ENCODE measurements at places on chromosomes 7 and 10.

DNA sequence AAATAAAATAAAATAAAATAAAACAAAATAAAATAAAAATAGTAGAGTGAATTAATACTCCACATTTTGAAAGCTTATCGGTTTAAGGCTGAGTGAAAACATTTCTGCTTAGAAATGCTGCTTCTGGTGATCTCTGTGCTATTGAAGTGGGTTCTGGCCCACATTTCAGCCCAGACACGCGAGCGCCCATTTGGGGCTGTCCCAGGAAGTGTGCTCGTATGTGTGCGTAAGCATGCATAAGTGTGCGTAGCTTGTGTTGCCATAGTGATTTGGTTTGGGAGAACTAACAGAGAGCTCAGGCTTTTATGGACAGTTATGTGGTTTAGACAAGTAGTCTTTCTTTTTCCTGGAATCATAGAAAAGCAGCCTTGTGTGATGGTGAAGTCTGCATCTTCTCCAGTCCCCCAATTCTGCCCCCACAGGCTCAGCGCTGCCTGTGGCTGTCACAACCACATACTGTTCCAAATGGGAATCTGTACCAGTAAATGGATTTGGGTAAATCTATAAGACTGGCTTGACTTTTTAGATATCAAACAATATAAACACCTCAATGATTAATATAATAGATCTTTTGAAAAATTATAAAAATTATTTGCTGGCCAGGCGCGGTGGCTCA, 29.8 kb upstream of the PURB start:
- DNase-seq, result peak; percentile 78

DNA sequence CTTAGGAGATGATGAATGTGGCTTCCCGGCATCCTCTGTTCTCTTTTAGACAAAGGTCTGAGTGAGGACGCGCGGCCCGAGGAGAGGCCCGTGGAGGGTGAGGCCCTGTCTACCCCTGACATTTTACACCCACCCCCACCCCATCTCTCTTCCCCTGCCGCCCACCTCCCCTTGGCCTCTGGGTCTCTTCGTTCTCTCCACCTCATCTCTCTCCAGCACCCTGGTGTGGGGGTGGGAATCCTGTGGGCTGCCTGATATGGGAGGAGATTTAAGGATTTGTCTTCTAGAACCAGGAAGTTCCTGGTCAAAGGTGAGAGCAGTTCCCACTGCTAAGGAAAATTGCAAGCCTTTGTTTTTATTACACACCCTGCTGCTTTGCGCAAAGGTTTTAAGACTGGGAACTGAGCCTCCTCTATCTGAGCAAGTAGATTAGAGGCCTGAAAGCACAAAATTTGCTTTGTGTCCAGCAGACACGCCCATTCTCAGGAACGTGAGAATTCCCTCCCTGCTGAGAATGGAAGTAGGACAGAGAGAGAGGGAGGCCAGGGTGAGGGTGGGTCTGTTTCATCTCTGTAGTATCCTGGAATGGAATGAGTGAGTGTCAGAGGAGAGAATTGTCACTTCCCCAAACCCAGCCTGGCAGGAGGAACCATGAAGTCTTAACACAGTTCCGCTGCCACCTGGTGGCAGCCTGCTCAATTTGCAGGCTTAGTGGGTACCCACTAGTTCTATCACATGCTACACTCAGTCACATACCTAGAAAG, 91.2 kb downstream of the GTF2IRD1 start:
- peak; percentile 49 for DNase-seq

DNA sequence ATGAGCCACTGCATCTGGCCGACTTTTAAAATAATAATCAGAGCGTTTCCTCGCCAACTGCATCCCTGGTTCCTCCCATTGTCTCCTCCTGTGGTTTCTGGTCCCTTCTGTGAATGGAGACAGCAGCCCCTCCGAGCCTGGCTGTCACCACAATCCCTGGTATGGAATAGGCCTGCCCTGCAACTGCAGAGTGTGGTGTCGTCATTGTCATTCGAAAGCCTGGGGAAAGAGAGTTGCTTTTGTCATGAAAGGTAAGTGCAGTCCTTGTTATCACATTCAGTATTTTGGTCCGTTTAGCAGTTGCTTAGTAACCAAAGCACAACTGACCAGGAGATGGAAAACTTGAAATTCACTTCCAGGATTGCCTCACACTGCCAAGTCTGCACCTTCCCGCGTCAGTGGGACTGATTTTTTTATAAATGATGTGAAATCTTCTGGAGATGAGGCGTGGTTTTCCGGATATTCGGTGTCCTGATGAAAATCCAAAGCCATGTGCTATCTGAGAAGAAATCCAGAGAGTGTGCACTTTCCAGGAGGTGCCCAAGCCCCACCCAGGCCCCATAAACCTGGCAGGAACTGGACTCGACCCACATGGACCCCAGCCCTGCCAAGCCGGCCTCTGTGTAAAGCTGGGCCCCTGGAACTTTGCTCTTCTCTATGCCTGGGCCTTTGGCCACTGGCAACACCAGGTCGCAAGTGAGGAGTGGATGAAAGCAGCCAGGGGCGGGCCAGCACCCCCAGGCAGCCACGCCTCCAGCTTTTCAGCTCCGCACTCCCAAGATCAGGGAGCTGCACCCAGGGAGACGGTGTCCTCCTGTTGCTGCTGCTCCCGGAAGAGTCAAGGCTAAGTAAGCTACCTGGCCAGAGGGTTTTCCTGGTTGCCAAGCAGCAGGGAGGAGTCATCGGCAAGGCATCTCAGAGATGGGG, 133.7 kb upstream of the SH2B2 start:
- no peak for DNase-seq

- no peak for DNase-seq
Measured at GRCh38 chr10:13105184-13105583, 5.2 kb downstream of the OPTN start.
